ENCODE measurements at places on chromosomes 11 and 22.

DNA sequence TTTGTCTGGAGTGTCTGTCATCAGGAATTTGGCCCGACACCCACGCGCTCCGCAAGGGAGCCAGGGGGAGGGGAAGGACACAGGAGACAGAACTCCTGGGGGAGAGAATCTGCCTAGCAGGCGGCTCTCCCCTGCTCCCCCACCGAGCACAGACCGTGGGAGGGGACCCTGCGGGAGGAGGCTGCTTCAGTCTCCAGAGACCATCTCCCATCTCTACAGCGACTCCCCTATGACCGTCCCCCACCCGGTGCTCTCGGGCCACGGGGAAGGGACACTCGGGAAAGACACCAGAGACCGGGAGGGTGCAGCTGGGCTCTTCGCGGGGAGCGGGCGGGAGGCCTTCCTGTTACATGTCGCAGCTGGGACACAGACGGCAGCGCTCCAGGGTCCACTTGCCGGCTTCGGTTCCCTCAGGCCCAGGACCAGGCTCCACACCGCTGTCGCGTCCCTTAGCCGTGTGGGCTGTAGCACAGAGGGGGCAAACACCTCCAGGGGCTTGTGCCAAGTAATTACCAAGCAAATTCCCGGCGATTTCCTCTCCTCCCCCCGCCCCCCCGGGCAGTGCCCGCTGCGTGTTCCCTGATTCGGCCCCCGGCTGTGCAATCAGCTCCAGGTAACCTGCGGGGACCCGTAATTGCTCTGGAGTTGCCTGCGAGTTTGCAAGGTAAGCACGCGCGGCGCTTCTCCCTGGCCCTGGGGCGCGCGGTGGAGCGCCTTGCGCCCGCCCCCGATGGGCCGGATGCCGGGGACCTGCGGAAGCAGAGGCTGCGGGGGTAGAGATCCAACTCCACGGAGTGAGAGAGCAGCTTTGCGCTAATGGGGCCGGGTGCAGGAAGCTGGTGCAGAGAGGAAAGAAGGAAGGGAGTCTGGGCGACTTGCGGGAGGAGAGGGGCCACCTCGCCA is 155.1 kb upstream of the CADM1 start:
- DNase-seq, result no peak

DNA sequence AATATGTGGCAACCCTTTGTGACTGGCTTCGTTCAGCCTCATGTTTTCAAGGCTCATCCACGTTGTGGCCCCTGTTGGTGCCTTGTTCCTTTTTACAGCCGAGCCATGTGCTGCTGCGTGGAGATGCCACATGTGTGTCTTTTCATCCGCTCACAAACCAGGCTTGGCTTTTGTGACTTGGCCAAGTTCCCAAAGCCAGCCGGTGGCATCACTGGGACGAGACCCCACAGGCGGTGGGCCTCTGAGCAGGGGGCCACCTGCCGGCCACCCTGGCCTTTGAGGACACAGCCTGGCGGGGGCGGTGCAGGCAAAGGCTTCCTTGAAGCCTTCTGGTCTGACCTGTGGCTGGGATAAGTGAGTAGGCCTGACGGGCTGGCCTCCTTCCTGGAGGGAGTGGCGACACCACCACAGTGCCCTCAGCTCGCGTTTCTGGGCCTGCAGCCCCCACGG is 10.5 kb downstream of the GRK2 start:
- peak; percentile 49 for DNase-seq

DNA sequence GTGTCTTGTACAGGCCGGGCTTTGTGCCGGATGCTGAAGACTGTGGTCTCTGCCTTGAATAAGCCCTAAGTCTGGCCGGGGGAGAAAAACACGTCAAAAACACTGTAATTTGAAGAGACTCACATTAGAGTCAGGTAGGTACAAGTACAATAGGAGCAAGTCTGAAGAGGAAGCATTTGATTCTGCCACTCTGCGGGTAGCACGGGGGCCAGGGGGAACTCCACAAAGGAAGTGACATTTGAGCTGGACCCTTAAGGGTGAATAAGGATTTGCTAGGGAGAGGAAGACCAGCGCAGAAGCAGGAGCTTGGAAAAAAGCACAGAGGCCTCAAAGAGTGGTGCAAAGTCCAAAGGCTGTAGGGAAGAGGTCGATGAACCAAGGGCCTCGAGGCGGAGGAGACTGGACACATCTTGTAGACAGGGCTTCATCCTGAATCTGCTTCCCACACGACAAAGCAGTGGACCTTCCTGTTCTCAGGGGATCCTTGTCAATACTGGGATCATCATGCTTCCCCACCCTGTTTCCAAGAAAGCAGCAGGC is 38.7 kb downstream of the BUD13 start:
- no peak for DNase-seq

DNA sequence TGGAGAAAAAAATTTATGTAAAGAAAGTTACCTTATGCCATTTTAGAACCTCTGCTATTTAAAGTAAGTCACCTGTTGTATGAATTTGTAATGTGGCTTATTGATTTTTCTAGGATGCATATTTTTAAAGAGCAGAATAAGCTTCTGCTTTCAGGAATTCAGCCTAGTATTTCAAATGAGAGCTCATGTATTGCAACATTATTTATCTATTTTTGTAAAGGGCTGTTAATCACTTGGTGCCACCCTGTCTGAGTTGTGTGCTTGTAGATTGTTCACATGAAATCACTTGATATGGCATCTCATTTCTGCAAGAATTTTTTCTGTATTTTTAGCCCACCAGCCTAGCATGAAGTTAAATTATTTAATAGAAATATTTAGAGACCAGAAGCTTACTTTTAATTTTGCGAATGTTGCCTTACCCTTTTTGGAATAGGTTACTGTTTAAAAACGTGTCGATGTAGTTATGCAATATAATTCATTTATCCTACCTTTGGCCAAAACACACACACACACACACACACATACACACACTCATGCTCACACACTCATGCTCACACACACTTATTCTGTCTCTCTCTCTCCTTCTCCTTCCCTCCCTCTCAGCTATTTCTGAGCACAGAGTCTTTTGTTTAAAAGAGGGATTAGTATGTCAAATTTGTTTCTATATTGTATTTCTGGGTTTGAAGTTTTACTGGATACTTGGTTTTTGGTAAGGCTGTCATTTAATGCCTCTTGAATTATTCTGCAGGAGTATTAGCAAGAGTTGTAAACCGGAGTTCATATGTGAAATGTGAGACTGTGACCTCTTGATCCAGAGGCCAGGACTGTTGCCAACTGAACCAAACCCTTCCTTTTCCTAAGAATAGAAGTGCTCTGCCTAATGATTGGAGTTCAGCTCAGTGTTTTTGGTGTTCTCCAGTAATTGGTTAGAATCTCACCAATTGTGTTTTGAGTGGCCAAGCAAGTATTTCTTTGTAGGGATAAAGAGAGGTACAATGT is 34.4 kb downstream of the YAP1 start:
- DNase-seq, result peak; percentile 53

GRCh38 chr11:18578975-18579598 is 9.4 kb downstream of the UEVLD start:
- no peak for DNase-seq

- DNase-seq, result no peak
Observed at GRCh38 chr11:111975076-111975806, 38.1 kb downstream of the DIXDC1 start.

DNA sequence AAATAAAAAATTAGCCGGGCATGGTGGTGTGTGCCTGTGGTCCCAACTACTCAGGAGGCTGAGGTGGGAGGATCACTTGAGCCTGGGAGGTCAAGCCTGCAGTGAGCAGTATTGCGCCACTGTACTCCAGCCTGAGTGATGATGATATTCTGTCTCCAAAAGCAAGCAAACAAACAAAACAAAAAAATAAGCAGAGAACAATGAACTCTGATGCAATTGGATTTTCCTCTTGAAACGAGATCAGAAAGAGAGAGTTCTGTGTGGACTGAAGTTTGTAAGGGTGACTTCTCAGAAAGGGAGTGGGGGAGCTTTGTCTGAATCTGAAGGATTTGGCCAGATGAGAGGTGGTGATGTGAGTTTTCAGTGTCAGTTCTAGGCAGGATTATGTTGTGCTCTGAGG is 6.0 kb upstream of the TMEM123 start:
- DNase-seq, result peak; percentile 65

DNA sequence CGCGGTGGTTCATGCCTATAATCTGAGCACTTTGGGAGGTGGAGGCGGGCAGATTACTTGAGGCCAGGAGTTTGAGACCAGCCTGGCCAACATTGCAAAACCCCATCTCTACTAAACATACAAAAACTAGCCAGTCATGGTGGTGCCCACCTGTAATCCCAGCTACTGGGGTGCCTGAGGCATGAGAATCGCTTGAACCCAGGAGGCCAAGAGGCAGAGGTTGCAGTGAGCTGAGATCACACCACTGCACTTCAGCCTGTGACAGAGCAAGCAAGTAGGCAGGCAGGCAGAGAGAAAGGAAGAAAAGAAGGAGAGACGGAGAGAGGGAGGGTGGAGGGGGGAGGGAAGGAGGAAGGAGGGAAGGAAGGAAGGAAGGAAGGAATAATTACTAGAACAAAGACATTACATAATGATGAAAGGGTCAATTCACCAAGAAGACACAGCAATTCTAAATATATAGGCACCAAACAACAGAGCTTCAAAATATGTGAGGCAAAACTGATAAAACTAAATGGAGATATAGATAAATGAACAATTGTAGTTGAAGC is 13.8 kb upstream of the CLDN5 start:
- no peak for DNase-seq
